ENCODE measurements at places on chromosomes 16 and 17.
A peak's percentile ranks its signal among the peaks of the same experiment; 100 is the strongest.

GRCh38 chr17:32525122-32525521 is 38.3 kb downstream of the CDK5R1 start:
- DNase-seq: no peak

DNA sequence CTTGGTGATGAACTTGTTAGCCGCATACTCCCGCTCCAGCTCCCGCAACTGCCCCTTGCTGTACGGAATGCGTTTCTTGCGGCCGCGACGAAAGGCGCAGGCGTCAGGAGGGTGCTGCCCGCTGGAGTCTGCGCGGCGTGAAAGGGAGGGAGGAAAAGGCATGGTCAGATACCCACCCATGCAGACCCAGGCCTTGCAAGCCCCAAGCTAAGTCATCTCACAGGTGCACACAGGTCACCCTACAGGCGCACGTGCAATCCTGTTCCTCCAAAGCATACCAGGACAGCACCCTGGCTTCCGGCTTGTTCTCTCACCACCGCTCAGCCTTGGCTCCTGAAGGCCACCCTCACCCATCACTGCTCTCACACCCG is 1.6 kb downstream of the HOXB13 start:
- no peak for DNase-seq

GRCh38 chr16:51151435-51151960 is 428 bp upstream of the SALL1 start:
- no peak for DNase-seq

DNA sequence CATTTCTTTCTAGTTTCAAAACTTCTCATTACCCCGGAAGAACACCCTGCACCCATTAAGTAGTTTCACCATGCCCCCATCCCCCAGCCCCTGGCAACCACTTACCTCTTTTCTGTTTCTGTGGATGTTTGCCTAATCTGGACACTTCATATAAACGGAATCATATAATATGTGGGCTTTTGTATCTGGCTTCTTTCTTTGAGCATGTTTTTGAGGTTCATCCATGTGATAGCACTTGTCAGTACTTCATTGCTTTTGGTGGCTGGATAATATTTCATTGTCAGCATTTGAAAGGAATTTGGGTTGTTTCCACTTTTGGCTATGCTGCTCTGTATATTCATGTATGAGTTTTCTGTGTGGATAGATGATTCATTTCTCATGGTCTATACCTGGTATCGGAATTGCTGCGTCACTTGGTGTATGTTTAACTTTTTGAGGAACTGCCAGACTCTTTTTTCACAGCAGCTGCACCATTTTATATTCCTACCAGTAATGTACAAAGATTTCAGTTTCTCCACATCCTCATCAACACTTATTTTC is 30.0 kb upstream of the SLC5A10 start:
- peak; percentile 66 for DNase-seq

GRCh38 chr17:69908626-69909368 is 166.2 kb upstream of the KCNJ16 start:
- no peak for DNase-seq

DNA sequence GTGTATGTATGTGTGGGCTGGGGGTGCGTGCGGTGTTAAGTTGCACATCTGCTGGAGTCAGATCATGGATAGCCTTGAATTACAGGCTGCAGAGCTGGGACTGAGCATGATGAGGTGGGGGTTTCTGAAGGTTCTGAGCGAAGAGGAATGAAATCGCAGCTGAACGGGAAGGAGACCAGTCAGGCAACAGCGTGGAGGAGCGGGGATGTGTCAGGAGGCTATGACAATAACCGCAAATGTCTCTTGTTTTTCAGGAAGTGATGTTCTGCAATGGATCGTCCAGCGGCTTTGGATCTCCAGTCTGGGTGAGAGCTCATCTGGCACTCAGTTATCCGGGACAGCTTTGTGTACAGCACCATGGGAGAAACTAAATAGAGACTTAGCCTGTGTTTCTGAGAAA is 20.9 kb downstream of the RGS9 start:
- no peak for DNase-seq

DNA sequence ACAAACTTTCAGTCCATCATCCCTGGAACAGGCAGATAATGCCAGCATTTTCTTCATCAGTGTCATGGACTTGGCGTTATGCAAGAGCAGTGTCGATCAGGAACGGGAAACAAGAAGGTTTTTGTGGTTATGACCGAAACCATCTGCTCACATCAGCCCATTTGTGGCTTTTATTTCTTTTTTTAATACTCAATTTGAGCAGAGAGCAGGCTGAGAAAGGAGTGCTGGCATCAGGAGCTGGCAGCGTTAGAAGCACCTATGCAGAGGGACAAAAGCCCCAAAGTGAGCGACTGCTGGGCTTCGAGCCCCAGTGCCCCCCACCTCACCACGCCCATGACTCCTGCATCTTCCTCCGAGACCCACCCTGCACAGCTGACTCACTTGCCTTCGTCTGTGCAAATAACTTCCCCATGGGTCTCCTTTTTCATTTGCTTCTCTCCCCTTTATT is 16.2 kb upstream of the CD300E start:
- no peak for DNase-seq

GRCh38 chr16:49531931-49532840 is 158.6 kb downstream of the C16orf78 start:
- DNase-seq: no peak

DNA sequence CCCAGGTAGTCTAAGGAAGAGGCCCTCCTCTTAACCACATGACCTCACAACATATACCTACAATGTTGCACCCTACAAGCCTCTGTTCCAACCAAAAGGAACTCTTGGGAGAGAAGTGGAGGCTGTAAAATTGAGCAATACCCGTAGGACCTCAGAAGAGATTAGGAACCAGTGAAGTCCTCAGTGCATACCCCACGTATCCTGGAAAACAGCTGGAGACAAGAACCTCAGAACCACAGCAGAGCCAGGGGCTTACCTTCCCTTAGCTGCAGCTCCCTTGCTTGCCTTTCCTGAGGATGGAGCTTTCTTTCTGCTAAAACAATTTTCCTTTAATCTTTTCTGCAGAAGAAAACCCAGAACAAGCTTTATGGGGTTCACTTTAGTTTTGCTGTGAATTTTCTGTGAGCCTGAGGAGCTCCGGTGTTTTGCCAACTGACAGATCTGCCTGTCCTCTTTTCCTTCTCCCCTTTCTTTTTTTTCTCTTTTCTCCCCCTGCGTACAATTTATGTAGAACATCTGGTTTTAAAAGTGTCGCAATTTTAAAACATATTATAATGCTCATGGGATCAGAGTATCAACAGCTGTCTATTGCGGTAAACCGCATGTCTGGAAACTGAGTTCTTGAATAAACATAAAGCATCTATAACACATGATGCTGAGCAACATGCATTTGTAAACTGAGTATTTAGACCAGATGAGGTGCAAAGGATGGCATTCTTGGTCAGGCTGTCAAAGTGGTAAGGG is 226.4 kb upstream of the MAF start:
- DNase-seq: no peak

GRCh38 chr16:12141073-12141951 is 164.8 kb downstream of the SNX29 start:
- no peak for DNase-seq

DNA sequence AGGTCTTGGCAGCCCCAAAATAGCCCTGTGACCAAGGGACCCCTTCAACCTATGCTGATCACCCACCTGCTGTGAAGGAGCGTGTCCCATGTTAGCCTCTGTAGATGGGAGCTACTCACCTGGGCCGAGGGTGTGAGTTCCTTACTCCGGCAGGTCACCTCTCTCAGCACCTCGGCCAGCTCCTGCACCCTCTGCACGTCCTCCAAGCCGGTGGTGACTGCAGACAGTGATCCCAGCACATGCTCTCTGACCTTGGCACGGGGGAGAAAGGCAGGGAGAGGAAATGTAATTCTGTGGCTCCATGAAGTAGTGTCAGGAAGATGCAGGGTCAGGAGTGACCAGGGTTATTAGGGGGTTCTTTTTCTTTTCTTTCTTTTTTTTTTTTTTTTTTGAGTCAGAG is 67.7 kb upstream of the BCO1 start:
- no peak for DNase-seq

- no peak for DNase-seq
These were observed 7.1 kb downstream of the POLDIP2 start for GRCh38 chr17:28350271-28350670.

DNA sequence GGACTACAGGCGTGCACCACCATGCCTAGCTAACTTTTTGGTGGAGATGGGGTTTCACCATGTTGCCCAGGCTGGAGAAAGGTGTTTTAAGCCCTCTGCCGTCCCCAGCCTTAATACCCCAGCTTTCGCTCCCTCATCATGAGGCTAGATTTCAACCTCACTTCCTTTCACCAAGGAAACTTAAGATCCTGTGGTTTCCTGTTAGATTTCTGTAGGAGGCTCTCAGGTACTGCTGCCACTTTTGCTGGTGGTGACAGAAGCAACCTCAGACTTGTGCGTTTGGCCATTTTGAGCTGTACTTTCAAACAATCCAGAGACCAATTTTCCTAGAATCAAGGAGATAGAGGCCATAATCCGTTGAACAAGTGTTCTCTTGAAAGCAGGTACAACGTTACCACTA is 36.2 kb downstream of the MPHOSPH6 start:
- DNase-seq: no peak

DNA sequence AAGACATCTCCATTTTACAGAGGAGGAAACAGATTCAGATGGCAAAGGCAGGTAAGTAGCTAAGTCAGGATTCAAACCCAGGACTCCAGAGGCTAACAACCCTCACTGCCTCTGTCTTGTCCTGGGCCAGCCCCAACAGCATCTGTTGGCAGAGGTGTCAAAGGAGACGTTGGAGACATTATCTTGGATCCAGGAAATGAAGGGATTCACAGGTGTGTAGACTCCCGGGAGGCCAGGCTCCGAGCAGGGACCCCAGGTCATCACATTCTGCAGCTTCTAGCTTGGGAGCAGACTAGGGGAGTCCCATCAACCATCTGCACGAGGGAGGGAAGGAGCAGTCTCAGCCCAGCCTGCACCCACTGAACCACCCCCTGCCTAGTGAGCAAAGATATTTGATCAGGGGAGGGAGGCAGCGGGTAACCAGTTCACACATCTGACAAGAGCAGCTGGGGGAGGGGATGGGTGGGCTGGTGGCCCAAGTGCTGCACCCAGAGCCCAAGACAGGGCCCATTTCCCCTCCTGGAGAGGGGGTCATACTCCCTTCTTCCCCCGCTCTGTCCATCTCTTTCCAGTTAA is 1.0 kb upstream of the B9D1 start:
- DNase-seq: no peak

DNA sequence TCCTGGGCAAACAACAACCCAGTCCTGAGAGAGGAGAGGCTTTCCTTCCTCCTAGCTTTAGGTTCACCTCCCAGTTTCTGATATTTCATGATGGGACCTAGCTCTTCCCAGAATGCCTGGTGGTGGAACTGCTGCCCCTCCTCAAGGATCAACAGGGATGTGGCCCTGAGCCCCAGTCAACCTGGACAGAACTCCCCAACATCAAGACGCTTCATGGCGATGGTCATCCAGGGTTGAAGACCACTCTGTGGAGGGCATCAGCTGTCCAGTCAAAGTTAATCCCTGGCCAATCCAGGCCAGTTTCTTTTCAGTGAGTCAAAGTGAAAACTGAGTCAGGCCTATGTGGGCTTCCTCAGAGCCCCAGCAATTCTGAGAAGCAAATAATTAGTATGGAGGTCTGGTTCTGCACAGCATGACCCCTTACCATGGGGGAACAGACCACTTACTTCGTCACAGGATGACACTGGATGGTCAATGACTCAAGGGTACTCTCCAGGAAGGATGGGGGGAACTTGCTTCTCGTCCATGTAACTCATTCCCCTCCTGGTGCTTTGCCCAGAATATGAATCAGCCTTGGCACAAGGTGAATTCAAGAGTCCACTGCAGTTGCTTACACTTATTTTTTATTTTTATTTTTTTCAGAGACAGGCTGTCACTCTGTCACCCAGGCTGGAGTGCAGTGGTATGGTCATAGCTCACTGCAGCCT is 14.7 kb upstream of the XYLT2 start:
- no peak for DNase-seq

DNA sequence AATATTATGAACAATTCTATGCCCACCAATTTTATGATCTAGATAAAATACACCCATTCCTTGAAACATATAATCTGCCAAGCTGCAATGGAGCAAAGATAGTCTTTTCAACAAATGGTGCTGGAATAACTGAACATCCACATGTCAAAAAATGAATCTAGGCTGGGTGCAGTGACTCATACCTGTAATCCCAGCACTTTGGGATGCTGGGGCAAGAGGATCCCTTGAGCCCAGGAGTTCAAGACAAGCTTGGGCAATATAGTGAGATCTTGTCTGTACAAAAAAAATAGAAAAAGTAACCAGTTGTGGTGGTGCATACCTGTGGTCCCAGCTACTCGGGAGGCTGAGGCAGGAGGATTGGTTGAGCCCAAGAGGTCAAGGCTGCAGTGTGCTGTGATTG is 92.5 kb downstream of the N4BP1 start:
- DNase-seq: no peak

DNA sequence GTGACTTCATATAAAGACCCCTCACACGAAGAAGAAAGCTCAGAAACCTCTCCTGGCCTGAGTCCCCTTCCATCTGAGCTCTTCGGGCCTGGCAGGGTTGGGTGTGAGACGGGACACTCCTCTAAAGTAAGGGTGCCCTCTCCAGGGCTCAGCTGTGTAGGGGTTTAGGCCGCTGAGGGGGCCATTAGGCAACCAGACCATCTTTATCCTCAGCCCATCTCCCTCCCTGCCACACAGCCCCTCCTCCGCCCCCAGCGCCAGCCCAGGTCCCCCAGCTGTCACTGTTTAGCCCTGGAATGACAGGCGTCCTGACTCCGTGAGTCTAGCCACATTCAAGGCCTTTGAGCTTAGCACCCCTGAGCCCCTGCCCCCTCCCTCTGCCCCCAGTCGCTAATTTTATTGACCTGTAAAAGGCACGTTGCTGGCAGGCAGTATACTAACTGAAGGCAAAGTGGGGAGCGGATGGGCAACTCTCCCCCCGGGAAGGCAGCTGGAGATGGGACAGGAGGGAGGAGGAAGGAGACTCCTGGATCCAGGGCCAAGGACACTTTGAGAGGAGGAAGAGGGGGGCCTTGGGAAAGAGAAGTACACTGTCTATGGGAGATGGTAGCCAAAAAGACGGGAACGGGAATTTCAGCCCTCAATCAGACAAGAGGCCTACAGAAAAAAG is 592 bp upstream of the ZNF385C start:
- no peak for DNase-seq

GRCh38 chr16:65406933-65407332 is 285.1 kb upstream of the CDH11 start:
- DNase-seq: no peak
